Astrocyte of the spinal cord (primary cell): ENCODE measurements at places on chromosomes 3 and 15.

DNA sequence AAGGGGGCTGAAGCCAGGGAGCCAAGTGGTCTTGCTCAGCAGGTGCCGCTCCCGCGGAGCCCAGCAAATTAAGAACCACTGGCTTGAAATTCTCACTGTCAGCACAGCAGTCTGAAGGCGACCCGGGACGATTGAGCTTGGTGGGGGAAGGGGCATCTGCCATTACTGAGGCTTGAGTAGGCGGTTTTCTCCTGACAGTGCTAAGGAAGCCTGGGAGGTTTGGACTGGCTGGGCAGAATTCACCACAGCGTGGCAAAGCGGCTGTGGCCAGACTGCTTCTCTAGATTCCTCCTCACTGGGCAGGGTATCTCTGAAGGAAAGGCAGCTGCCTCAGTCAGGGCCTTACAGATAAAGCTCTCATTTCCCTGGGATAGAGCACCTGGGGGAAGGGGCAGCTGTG lies 57.0 kb upstream of the GPR149 start:
- DNase-seq = no peak

GRCh38 chr3:184177331-184177731 lies 2.7 kb downstream of the AP2M1 start:
- DNase-seq = peak; percentile 38

- DNase-seq = no peak
Observed at GRCh38 chr15:56856934-56857333, 61.5 kb upstream of the TCF12 start.

DNA sequence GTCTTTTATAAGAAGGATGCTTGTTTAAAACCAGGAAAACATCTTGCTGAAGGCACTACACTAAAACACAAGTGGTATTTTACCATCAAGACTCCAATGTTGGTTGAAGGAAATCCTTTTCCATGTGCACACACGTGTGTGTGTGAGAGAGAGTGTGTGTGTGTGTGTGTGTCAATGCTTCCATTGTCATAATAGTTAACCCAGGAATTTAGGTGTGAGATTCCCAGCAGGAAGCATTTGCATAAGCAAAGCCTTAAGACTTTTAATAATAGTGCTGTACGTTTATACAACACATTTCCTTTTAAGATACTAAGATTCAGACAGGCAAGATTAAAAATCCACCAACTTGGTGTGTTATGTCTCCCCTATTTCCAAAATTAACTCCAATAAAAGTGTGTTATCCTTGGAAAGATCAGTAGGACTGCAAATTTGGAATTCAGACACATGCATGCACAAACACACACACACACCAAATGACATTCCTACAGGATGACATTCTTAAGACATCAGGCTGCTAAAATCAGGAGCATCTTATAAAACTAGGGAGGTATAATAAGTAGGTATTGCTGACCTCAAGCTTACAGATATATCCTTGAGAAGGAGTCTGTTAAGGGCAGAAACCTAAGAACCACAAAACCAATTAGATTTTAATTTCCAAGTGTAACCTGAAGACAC lies 18.3 kb downstream of the LMCD1 start:
- DNase-seq = no peak

DNA sequence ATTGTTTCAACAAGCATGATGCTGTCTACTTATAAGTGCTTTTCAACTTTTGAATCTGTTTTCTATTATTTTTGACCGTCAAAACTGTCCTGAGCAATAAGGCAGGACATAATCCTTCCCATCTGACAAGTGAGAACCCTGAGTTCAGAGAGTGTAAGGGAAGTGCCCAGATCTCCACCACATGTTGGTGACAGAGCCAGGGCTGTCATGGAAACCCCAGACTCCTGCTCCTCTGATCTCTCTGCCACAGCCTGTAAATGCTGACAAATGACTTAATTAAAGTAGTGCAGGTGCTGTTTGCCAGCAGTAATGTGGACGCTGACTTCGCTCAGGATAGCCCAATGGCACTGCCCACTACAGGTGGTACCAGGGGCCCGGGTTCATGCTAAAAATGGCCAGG lies 40.3 kb downstream of the SPSB4 start:
- no peak for DNase-seq

DNA sequence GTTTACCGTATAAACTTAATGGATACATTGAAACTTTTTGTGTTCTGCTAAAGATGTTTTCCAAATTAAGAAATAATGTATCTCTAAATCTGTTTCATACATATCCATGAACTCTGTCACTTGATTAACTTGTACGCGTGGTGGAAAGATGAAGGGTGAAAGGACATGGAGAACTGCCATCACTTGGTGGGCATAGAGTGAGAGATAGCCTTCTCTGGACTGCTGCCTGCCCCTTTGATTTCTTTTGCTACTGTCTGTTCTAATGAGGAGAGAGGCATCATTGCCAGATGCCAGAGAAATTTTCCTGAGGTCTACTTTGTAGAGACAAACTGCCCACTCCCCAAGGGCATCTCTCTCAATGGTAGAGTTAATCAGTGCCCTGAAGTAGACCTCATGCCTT lies 120.5 kb downstream of the SLMAP start:
- no peak for DNase-seq

- peak; percentile 53 for DNase-seq
Observed at GRCh38 chr15:42056934-42057798, 36.3 kb upstream of the PLA2G4E start.

- DNase-seq = no peak
Observed at GRCh38 chr3:82293867-82294266, 532.4 kb upstream of the GBE1 start.

GRCh38 chr3:110750201-110750600 lies 321.4 kb upstream of the NECTIN3 start:
- DNase-seq = no peak

- no peak for DNase-seq
Observed at GRCh38 chr15:33317896-33318295, 7.1 kb downstream of the RYR3 start.

- no peak for DNase-seq
Observed at GRCh38 chr15:60949039-60949977, 279.8 kb downstream of the RORA start.

DNA sequence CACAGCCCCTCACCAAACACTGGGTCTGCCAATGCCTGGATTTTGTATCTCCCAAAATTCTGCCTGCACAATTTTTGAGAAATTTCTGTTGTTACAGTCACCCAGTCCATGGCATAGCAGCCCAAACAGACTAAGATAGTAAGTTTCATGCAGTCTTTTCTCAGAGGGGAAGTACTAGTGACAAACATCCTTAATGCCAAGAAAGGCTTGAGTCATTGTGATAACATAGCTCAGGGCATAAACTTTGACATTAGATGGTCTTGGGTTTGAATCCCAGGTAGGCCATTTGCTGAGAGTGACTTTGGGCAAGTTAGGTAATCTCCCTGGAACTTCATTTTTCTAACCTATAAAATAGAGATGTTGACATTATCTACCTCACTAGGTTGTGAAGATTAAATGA lies 36.1 kb upstream of the PFN2 start:
- DNase-seq = no peak

GRCh38 chr15:81911022-81911971 lies 134.5 kb downstream of the MEX3B start:
- peak; percentile 2 for DNase-seq

DNA sequence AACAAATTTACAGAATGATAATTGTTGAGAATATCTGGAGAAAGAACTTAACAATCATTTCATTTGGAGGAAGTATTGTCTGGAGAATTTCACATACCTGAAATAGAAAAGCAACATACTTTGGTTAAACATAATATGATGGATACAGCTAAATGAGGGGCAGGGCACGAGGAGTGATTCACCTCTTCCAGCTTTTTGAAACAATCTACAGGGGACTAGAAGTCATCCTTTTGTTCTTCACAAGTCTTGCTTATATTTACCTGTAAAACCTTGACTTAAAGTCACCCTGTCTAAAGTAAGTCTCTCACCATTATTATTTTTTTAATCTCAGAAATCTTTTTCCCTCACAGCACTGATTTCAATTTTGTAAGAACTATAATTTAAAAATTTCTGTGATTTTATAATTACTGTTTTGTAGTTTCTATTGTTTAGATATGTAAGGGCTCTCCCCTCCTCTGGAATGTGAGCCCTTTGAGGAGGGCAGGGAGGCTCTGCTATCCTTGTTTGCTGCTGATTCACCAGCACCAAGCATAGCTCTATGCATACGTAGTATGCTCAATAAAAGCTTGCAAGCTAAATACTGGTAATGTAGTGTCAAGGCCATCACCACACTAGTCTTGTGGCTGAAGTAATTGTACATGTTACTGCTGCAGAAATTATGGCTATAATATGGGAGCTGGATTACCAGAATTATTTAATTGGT lies 193.9 kb upstream of the THRB start:
- DNase-seq = peak; percentile 51

GRCh38 chr15:40264321-40265153 lies 18.3 kb downstream of the ANKRD63 start:
- no peak for DNase-seq

- DNase-seq = no peak
Observed at GRCh38 chr3:194177141-194177540, 41.2 kb downstream of the HES1 start.

DNA sequence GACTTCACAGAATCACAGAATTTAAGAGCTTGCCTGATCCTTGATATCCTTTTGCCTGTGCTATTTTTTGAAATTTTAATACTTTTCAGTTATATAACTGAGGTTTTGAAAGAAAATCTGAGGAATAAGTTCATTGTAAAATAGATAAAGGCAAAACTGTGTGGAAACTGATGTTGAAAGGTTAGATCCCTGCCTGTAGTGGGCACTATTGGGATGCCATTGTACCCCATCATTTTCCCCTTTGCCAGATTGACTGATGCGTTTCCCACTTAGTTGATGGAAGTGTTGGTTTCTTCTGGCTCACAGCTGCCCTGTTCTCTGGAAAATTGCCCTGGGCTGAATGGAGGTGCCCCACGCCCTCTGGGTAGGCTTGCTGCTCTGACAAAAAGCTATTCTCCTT lies 387.9 kb downstream of the RBMS3 start:
- no peak for DNase-seq

DNA sequence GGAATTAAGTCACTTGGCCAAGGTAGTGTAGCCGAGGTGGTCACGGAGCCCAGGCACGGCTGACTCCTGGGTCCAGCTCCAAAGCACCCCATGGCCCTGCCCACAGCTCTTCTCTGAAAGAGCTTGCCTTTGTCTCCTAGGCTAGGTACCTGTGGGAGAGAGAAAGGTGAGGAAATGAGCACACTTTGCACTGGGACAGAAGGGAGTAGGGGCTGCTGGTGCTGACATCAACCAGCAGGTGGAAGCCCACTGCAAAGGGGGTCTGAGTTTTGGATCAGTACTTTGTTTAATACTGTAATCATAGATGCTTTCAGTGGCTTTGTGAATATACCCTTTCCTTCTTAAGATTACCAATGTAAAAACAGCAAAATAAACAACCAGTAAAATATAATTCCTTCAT lies 128.3 kb upstream of the EIF1B start:
- DNase-seq = no peak
